ENCODE measurements at places on chromosomes 5 and 9.
A peak's percentile ranks its signal among the peaks of the same experiment; 100 is the strongest.

DNA sequence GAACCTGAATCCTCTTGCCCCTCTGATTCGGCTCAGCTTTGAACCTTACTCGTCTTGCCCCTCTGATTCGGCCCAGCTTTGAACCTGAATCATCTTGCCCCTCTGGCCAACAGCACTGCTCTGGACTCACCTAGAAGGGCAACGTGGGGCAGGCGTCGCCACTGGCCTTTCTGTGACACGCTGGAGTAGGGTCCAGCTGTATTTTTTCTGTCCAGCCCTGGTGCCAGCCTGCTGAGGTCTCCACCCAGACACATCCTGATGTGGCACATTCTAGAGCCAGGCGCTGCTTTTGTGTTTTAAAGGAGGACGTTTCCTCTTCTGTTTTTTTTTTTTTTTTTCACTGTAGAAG is 15.2 kb upstream of the CPEB4 start:
- no peak for DNase-seq

- no peak for DNase-seq
Observed at GRCh38 chr9:112015149-112015548, 118.5 kb downstream of the UGCG start.

DNA sequence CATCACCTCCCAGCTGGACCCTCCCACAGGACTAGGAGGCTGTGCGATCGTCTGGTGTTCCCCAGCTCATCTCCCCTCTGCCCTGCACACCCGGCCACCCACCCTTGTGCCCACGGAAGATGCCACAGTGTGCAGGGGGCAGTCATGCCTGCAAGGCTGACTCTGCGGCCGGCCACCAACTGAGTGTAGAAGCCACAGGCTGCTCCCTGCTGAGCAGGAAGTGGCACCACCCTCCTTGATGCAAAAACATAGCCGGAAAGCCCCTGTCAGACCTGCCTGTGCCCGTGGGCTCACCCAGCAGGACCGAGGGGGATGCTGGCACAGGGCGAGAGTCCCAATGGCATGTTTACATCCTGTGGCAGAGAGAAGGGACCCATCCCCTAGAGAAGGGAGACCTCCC is 40.3 kb upstream of the SLC12A7 start:
- no peak for DNase-seq

- DNase-seq, result no peak
Observed at GRCh38 chr9:22142671-22143070, 133.6 kb upstream of the CDKN2B start.

DNA sequence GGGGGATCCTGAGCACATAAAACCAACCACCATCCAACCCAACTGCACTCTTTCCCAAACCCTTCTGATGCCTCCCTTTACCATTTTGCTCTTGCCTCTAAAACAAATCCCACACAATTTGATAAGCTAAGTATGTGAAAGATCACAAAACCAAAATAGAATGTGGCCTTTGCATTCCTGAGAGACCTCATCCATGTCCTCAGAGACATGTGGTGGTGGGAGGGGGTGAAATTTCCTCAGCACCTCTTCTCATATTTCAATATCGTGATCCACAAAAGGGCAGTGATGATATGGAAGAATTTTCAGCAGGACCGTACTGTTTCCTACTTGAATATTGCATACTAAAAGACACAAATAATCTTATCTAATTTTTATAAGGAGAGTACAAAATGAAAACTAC is 423.3 kb downstream of the TLE1 start:
- DNase-seq, result no peak

GRCh38 chr9:102867488-102867887 is 127.6 kb upstream of the CYLC2 start:
- no peak for DNase-seq

DNA sequence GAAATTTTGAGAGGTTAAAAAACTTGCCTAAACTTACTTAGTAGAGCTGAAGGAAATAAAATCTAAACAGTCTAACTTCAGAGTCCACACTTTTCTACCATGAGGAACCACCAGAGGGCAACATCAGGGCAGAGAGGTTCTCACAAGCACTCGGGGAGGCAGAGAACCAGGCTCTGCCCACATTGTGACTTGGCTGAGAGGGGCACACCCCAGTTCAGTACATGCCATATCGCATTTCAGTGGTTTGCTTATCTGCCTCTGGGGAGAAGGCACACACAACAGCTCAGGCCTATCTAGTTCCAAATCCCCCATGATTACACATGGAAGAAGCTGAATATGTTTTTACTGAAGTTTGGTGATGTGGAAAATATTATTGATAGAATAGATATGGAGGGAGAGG is 49.2 kb downstream of the EQTN start:
- DNase-seq, result peak; percentile 12

DNA sequence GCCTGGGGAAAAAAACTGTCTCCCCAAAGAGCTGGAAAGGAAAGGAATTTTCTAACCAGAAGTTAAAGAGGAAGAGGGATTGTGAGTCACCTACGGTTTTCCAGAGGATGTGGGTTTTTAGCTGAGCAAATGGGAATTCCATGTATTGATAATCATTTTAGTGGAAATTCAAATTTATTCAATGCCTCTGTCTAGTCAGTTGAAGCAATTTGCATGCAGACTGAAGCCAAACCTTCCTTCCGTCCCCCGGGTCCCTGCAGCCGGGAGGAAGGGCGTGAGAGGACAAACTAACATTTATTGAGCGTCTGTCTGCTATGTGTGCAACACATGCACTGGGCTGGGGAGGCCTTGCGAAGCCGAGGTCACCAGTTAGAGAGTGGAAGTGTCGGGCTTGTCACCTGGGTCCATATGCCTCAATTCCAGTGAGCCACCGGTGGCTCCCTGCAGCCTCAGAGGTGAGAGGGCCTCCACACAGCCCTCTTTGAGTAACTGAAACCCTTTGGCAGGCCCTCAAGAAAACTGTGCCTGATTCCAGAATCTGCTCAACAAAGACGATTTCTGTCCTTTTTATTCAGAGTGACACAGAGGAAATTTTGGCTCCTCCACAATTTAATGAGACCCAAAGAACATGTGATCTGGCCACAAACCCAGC is 70.3 kb downstream of the COL27A1 start:
- no peak for DNase-seq

- DNase-seq, result no peak
Observed at GRCh38 chr5:36147681-36148080, 4.0 kb downstream of the LMBRD2 start.

DNA sequence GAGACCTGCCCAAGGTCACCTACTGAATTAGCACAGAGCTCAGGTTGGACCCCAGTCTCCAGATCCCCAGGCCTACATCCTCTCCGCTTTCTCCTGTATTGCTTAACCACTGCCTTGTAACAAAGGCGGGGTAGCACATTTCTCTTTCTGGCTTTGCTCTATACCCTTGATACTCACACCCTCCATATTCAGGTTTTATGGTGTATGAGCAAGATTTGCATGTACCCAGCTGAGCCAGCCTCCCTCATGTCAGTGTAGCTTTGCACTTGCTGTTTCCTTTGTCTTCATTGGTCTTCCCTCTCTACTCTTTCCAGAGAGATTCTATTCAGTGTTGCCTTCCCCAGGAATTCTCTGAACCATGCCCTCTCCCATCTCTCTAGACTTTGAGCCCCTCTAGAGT is 19.6 kb upstream of the ZCCHC7 start:
- DNase-seq, result no peak

DNA sequence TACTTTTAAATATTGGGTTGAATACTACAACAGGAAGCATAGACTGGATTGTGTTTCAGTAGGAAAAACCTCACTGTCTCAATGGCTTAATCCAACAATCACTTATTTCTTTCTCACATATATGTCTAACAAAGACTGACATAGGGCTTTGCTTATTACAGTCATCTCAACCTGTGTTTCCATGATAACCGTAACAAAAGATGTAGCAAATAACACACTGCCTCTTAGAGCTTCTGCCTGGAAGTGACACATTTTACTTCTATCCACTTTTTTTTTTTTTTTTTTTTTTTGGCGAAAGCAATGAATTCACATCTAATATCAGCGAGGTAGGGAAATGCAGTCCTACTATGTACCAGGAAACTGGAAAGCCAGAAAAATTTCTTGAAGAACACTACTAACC is 204.9 kb upstream of the CDKN2B start:
- DNase-seq, result no peak

- DNase-seq, result no peak
Observed at GRCh38 chr9:26163931-26164330, 485.7 kb upstream of the TUSC1 start.

- no peak for DNase-seq
Observed at GRCh38 chr9:132690696-132691095, 20.4 kb downstream of the GTF3C4 start.

GRCh38 chr9:2260417-2261306 is 245.5 kb downstream of the SMARCA2 start:
- no peak for DNase-seq

DNA sequence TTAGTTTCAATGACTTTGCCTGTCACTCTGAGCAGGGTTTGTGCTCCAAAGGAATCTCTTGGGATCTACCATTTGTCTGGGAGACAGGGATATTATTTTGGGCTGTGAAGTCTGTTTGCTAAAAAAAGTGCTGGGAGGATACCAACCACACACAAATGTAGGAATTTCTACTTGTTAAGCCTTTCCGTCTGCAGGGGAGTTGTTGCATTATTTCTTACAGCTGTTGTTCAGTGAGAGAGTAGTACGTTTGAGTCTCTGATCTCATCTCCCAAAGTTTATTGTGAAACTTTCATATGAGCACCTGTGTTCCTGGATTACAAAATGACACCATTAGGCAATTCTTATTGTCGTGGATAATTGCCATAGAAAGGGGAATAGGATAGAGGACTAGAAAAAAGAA is 78.3 kb upstream of the SEMA6A start:
- DNase-seq, result no peak

GRCh38 chr9:134214386-134214765 is 50.0 kb upstream of the RNU6ATAC start:
- DNase-seq, result no peak

- DNase-seq, result no peak
Observed at GRCh38 chr9:114390952-114391351, 3.2 kb upstream of the AKNA start.

DNA sequence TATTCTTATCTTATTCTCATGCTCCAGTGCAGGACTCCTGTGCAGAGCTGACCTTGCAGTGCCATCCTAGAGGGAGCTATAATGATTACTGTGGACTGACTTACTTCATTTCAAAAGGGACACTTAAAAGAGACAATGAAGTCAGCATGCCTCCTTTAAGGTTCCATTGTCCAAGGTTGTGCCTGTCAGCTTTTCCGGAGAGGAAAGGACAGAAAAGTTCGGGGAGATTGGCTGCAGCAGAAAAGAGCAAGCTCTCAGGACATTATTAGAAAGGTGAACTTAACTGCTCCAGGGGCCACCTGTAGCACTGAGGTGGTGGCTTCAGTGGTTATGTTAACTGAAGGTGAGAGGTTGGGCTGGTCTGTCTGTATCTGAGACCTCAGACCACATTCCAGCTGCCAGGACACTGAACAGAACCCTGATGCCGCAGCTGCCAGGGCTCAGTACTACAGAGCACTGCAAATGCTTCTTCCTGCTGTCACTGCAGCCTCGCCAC is 112.9 kb downstream of the ST8SIA4 start:
- no peak for DNase-seq

DNA sequence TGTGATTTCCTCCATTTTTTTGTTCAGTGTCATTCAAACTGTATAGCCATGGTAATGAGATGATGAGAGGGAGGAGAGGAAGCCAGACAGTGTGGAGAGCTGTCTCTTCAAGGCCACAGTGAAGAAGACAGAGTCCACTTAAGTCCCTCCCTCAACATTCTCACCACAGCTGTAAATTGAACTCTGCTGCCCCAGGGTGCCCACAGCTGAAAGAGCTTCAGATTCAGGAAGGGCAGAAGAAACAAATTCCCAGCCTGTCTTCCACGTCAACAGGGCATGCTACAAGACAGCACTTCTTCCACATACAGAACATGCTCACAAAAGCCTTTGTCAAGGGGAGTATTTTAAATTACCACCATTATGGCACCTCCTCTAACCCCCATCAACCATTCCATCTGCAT is 100.4 kb downstream of the KLHL3 start:
- DNase-seq, result no peak

- no peak for DNase-seq
Observed at GRCh38 chr9:97628668-97629067, 4.5 kb downstream of the TSTD2 start.

DNA sequence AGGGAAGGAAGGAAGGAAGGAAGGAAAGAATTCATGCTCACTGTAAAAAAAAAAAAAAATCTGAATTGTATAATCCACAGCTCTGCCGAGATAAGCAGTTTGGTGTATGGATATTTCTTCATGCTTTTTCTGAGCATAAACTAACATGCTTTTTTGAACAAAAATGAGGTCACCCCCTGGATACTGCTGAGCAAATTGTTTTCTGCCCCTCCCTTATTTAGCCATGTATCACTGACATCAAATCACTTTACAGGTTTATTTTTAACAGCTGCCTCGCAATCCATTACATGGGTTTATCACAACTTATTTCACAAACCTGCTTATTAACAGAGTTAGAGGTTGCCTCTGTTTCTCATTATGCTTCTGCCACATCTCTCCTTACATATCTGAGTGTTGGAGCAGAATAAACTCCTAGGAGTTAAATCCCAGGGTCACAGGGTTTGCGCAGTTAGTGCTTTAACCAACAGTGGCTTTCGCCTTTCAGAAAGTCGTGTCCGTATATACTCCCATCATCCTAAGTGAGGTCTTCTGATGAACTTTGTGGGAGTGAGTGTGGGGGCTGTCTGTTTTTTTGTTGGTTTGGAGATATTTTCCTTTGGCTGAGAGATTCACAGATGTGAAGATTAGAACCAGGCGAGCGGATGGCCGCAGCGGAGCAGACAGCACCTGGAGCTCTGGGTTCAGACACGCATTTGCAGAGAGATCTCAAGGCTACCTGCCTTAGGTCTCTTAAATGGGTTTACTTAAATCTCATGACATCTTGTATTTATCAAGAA is 57.7 kb downstream of the AK8 start:
- no peak for DNase-seq

DNA sequence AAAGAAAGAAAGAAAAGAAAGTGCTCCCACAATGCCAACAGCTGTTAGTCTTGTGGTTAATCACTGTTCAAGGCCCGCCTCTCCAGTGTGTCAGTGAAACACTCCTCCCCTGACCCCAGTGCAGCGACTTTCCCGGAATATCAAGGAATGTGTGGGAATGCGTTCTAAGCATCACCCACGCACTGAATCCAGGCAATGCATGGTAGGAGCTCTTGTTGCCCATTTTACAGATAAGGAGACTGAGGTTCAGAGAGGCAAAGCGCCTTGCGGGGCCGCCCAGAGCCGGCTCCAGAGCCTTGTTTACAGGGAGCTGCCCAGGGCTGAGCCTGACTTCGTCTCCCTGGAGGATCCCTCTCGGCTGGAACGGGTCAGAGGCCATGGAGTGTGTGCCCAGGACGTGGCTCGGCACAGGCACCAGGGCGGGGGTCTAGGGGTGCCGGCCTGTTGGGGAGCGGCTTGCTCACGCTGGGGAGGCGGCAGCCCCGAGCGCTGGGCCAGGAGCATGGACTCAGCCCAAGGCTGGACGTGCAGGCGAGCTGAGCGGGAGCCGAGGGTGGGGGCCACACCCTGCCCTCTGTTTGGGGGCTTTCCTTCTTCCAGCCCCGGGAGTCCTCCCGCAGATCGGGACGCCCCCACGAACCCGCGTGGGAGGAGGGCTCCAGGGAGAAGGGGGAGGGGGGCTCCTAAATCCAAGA is 823 bp downstream of the ST6GALNAC6 start:
- DNase-seq, result no peak
